Hair follicle dermal papilla cell (primary cell): ENCODE measurements at places on chromosomes 3 and 15. TPM values are rescaled to one million over a fixed set of nuclear protein-coding genes. Genes with fewer than 3 reads are reported as not detected.

TRH gene
- total RNA-seq: not detected in 2 replicates

ITIH3 gene
- 1.1 TPM in 1 of 2 replicates, not detected in the other for total RNA-seq

KNL1 gene
- total RNA-seq: 2.9 and 3.6 TPM in 2 replicates

TGM4 gene
- not detected in 2 replicates for total RNA-seq

FEZF2 gene
- total RNA-seq: not detected in 2 replicates
